GM19239 (cell line): ENCODE measurements at places on chromosomes 7 and 10.

GRCh38 chr7:152399344-152399743 is 36.5 kb downstream of the KMT2C start:
- DNase-seq = no peak

GRCh38 chr10:113381981-113382509 is 170.8 kb upstream of the HABP2 start:
- peak; percentile 27 for DNase-seq

- no peak for DNase-seq
Measured at GRCh38 chr10:94349327-94349726, 13.4 kb downstream of the NOC3L start.

GRCh38 chr10:100006243-100006886 is 3.4 kb downstream of the DNMBP start:
- DNase-seq = no peak

DNA sequence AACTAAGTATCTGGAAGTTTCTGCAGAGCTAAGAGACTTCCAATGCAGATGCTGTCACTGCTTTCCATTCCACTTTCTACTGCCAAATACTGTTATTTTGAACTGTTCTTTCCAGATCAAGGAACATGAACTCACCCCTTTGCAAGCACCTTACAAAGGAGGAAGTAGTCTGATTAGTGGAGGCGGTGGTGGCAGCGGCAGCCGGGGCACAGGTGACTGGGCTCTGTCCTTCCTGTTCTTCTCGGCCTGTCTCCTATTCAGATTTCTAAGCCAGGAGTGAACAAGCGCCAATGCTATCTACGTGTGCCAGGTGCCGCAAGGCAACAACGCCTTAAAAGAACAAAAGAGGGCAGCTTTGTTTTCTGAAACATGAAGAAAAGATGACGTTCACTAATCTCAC is 44.9 kb downstream of the BEND7 start:
- DNase-seq = no peak

DNA sequence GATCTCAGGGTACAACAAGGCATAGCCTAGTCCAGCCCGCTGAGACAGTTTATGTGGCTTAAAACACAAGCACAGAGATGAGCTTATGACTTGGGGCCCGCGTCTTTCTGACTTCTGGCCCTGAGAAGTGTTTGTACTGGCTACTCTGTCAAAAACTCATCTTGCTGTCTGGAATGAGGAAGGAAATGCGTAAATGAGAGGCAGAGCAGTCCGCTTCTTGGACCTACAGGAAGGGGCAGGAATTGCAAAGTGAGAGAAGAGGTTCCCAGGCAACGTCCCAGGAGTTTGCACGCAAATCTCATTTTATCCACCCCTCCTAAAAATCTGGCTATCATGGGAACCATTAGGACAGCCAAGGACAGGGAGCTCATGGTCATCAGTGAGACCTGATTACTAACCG is 5.5 kb downstream of the ANXA11 start:
- DNase-seq = no peak

DNA sequence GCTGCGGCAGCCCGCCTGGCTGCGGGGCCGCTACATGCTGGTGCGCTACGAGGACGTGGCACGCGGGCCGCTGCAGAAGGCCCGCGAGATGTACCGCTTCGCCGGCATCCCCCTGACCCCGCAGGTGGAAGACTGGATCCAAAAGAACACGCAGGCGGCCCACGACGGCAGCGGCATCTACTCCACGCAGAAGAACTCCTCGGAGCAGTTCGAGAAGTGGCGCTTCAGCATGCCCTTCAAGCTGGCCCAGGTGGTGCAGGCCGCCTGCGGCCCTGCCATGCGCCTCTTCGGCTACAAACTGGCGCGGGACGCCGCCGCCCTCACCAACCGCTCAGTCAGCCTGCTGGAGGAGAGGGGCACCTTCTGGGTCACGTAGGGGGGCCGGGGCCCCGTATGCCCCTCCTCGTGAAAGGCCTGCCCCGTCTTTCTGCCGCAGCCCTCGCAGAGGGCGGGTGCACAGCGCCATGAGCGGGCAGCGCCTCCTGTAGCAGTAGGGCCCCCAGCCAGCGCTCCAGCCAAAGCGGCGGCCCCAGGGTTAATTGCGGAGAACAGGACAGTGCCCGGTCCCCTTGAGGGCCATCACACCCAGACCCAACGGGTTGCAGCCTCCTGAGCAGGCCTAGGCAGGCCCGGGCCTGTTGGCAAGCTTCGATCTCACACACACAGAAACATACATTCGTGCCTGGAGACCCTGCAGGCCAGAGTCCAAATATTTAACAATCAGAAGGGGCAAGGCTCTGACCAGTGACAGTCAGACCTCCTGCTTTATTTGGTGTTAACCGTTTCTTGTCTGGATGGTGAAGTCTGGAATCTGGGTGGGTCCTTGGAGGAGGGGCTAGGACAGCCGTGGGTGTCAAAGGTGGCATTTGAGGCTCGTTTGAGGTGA is 44.1 kb downstream of the CHST3 start:
- no peak for DNase-seq

GRCh38 chr10:113165673-113166072 is 215.6 kb downstream of the TCF7L2 start:
- DNase-seq = no peak

- DNase-seq = no peak
Measured at GRCh38 chr10:78454123-78454645, 420.5 kb downstream of the RPS24 start.

GRCh38 chr7:54810401-54810800 is 51.4 kb upstream of the SEC61G start:
- no peak for DNase-seq

DNA sequence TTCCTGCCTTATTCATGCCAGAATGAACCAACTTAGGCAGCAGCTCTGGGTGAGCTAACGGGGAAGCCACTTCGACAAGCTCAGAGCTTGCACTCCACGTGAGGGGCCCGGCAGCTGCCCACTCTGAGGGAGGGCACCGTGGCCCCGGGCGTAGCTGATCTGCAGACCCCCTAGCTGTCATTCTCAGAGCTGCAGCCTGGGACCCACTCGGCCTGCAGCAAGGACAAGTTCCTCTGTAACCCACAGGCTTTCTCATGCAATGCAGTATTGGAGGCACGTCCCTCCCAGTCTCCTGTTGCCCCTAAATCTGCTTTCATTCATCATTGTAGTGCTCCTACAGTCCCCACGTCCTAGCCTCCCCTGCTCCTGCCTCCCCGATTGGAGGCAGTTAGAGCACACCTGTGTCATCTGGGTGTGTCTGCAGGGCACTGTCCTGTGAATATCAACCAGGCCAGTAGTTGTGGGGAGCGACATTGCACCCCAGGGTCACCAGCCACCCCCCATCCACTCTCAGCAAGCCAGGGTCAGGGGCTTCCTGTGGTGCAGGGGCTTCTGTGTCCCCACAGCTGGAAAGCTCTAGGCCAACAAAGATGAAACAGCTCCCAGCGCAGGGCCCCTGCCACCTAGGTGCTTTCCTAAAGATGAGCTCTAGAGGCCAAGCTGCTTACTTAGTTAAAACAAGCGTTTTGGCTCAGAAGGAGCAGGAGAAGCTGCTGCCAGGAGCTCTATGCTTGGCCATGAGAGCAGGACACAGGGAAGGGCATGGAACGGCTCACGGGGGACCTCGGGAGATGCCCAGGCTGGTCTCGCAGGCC is 333.6 kb downstream of the ADARB2 start:
- DNase-seq = no peak

- DNase-seq = peak; percentile 18
Measured at GRCh38 chr10:126387041-126387921, 996 bp downstream of the ADAM12 start.

- DNase-seq = no peak
Measured at GRCh38 chr7:34277016-34277802, 371.9 kb downstream of the BMPER start.

GRCh38 chr10:3625959-3626751 is 158.9 kb downstream of the KLF6 start:
- no peak for DNase-seq

- no peak for DNase-seq
Measured at GRCh38 chr7:53541475-53541874, 506.0 kb downstream of the POM121L12 start.

GRCh38 chr7:42740408-42740807 is 171.5 kb downstream of the C7orf25 start:
- no peak for DNase-seq

DNA sequence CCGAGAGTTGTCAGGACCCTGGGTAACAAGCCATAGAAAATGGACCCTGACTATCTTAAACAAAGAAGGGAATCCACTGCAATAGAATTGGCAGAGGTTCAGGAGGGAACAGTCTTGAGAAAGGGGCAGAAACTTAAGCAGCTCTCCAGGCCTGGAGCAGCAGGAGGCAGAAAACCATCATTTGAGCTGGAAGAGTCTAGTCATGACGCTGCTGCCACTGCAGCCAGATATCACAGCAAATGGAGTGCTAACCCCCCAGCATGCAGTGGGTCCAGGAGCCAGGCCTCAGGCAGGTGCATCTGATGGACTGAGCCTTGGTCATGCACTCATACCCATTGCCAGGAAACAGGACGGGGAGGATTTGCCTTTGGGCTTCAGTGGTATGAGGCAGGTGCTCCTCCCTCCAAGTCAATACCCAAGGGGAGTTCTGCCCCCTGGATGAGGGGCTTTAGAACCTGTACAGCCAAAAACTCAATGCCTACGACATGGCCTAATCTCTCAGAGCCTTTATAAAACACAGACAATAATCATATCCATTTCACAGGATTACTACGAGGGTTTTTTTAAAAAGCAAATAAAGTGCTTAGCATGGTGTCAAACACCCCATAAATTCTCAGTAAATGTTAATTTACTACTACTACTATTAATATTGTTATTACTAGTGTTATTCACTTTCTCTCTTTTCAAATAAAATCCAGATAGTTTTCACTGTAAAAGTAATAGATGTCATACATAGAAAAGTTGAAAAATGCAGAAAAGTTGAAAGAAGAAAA is 30.7 kb downstream of the DUSP5 start:
- no peak for DNase-seq

DNA sequence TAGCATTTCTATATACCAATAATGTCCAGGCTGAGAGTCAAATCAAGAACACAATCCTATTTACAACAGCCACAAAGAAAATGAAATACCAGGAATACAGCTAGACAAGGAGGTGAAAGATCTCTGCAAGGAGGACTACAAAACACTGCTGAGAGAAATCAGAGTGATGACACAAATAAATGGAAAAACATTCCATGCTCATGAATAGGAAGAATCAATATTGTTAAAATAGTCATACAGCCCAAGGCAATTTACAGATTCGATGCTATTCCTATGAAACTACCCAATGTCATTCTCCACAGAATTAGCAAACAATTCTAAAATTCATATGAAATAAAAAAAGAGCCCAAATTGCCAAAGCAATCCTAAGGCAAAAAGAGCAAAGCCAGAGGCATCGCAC is 116.8 kb upstream of the ZNF32 start:
- DNase-seq = no peak

DNA sequence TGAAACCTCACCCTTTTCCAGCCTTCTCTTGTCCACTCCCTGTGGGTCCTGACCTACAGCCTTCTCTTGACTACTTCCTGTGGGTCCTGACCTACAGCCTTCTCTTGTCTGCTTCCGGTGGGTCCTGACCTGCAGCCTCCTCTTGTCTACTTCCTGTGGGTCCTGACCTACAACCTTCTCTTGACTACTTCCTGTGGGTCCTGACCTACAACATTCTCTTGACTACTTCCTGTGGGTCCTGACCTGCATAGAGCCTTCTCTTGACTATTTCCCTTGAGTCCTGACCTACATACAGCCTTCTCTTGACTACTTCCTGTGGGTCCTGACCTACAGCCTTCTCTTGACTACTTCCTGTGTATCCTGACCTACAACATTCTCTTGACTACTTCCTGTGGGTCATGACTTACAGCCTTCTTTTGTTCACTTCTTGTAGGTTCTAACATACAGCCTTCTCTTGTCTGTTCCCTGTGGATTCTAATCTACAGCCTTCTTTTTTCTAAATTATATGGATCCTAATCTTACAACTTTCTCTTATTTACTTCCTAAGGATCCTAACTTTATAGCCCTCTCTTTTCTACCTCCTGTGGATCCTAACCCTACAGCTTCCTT is 36.5 kb downstream of the C10orf71 start:
- DNase-seq = no peak

DNA sequence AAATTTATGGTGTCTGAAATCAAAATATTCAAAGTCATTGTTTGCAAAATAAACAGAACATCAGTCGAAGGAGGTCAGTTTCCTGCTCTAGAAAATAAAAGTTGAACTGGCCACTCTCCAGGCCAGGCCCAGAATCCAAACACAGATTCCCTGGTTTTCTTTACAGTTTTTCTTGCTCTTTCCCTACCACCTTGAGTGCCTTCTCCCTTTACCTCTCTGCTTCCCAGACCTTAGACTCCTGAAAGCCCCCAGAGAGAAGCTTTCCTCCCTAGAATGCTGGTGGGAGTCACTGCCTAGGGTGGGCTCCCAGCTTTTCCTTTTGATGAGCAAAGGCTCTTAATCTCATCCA is 6.1 kb downstream of the DNTT start:
- DNase-seq = no peak

GRCh38 chr10:127905001-127905847 is 1.7 kb upstream of the PTPRE start:
- no peak for DNase-seq

GRCh38 chr10:112902730-112903129 is 47.3 kb upstream of the TCF7L2 start:
- no peak for DNase-seq

DNA sequence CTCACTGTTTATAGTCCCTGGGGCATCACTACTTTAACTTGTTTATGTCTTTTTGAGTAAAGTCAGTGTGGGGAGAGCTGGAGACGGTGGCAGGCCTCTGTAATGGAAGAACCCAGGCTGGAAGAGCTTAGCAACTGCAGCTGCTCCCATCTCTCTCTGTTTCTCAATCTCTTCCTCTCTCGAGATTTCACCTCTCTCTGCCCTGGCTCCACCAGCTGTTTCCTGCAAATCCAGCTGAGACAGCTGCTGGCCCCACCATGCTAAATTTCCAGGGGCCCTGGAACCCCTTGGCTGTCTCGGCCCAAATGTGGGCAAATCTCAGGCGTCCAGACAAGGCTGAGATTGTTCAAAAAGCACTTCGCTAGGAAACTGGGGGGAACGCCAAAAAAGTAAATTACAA is 25.8 kb upstream of the SLF2 start:
- no peak for DNase-seq

DNA sequence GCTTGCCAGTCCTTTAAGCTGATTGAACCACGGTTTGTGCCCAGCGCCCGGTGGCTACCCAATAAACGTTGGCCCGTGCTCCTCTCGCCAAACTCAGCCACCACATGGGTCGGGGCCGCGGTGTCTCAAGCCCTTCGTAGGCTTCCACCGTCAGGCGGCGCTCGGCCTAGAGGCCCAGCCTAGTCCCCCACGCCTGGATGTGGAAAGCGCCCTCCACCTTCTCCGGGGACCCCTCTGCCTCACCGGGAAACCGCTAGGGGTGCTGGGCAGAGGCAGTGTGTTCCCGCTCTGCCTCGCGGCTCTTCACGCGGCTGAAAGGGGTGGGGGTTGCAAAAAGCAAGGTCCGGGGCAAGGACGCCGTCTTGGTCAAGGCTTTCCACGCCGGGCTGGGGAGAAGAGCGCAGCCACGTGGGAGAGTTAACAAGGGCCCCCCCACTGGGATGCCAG is 29.8 kb downstream of the LEP start:
- no peak for DNase-seq
